ENCODE measurements at places on chromosomes 1 and 21.

GRCh38 chr1:21703318-21703963, 34.3 kb upstream of the RAP1GAP start:
- no peak for DNase-seq

- no peak for DNase-seq
Observed at GRCh38 chr21:25424048-25424447, 183.2 kb downstream of the MRPL39 start.

DNA sequence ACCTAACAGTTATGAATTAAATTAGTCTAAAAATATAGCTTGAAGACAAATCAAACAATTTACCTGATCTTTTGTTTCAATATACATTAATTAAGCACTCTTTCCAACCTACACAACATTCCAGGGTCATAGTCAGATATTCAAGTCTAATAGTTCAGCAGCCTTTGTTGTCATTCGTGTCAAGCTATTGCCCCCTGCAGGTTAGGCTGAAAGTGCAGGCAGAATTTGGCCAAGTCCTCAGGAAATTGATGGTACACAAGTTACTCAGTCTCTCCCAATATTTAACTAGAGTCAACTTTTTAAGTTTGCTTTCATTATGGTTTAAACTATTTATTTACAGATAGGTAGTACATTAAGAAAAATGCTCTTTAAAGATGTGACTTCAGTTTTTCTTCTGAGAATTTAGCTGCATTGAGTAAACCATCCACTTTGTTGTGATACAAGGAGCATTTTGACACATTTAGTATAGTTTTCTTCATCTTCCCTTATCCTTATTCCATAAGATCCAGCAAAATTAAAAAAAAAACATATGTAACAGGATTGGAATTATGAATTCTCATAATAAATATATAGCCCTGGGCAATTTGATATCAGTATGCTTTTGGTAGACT, 130.3 kb upstream of the DPYD start:
- DNase-seq = peak; percentile 83

DNA sequence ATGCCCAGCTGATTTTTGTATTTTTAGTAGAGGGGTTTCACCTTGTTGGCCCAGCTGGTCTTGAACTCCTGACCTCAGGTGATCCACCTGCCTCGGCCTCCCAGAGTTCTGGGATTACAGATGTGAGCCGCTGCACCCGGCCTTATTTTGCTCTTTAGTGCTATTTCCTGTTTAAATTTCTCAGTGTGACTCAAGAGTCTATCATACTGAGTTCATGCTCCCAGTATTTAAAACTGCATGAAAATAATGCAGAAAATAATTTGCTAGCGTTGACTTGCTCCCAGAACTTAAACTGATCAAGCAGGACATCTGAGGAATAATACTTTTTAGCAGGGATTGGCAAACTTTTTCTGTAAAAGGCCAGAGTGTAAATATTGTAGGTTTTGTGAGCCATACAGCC, 86.4 kb upstream of the C1orf21 start:
- no peak for DNase-seq

DNA sequence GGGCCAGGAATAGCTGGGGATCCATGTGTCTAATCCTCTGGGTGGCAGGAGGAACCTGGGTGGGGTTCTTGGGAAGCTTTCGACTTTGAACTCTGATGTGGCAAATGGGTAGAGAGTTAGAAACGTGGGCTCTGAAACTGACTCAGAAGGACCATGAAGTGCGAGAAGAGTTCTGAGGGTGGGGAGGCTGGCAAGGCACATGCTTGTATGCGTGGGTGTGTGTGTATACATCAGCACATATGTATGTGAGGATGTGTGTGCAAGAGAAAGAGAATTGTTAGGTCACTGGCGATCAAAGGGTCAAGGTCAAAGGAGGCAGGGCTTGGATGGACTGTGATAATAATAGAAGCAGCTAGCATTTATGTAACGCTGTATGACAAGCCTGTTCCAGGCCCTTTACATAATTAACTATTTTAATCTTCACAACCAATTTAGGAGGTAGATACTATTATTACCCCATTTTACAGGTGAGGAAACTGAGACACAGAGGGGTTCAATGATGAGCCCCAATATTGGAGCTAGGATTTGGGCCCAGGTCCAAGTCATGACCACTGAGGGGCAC, 84.5 kb upstream of the POU3F1 start:
- DNase-seq = no peak

DNA sequence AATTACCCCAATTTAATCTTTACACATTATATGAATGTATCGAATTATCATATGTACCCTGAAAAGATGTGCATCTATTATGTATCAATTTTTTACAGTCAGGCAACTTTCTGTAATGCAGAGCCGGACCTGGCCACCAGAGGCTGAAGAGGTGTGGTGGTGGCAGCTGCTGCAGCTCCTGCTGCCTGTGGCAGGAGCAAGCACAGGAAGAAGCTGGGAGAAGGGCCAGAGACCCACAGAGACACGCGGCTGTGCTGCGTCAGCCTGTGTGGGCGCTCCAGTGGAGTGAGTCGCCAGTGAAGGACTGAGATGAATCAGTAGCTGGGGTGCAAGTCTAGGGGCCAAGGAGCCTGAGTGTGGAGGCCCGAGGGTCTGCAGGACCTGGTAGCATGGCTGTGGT, 74.3 kb upstream of the COG2 start:
- peak; percentile 16 for DNase-seq

DNA sequence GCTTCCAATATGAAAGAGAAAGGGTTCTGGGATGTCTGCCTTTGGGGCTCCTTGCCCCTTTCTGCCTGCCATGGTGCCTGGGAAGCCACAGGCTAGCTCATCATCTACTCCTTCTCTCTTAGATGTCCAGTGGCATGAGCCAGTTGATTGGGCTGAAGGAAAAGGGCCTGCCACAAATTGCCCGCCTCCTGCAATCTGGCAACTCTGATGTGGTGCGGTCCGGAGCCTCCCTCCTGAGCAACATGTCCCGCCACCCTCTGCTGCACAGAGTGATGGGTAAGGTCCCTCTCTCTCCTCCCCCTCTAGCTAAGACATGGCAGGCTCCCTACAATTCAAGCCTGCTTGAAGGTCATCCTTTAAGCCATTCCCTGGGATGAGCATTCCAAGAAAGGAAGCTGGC, 41.0 kb downstream of the PKP1 start:
- no peak for DNase-seq

DNA sequence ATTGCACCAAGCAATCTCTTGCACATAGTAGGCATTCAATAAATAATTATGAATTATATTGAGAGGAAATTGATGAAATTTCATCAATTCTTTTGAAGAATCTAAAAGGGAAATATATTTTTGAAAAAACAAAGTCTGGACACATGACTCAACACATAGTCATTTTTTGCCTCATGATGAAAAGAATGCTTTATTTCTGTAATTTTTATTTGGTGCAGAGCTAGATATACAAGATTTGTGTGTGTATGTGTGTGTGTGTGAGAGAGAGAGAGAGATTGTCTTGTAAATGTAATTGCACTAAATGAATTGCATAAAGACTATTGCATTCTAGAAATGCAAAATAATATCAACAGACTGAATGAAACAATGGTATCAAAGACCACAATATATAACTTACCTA, 206.2 kb upstream of the C1orf87 start:
- no peak for DNase-seq

DNA sequence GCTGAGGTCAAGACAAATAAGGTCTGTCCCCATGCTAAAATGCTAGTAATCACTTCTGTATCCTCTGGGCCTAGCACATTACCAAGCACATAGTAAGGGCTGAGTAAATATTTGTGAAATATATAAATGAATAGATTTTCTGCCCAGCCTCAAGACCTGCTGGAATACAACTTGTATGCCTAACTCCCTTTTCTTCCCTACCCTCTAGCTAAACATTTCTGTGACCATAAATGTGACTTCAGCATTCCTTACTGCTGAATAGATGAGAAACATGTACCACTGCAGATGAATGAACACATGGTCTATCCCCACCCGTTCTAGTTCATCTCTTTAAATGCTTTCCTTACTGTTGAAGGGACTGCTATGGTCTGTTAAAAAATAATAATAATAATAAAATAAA, 209.0 kb upstream of the HOOK1 start:
- no peak for DNase-seq

GRCh38 chr1:231036416-231036815, 3.6 kb downstream of the FAM89A start:
- DNase-seq = peak; percentile 10

DNA sequence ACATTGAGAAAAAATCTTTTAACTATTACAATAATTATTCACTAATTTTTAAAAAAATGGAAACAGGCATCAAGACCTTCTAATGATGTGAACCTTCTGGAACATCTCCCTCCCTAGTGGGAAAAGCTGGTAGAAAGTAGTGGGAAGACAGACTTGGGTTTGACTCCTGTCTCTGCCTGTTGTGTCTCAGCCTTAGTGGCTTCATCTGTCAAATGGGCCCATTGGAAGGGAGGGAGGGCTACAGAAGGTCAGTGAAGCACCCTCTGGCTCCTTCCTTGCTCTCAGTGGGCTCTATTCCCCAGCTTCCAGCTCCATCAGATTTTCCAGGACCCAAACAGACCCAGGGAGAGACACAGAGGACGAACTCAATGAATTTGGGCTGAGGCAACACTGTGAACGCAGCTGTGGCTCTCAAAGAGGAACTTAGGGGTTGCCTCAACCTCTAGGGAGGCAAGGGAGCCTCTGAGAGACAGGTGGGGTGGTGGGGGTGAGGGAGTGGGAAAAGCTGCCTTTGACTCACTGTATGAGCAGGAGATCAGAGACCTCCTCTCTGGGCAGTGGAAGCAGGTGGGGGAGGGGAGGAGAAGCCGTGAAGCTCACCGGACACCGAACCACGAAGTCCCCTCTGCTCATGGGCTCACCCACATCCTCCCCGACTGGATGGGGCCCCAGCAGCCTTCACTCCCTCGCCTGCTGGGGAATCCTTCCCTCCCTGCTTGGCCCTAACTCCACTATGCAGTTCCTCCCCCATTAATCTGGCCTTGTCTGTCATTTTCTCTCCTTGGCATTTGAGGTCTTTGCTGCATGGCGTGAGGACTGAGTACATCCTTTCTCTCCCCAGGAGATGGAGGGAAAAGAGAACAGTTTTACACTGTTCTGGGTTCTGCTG, 4.5 kb downstream of the CNR2 start:
- peak; percentile 28 for DNase-seq

DNA sequence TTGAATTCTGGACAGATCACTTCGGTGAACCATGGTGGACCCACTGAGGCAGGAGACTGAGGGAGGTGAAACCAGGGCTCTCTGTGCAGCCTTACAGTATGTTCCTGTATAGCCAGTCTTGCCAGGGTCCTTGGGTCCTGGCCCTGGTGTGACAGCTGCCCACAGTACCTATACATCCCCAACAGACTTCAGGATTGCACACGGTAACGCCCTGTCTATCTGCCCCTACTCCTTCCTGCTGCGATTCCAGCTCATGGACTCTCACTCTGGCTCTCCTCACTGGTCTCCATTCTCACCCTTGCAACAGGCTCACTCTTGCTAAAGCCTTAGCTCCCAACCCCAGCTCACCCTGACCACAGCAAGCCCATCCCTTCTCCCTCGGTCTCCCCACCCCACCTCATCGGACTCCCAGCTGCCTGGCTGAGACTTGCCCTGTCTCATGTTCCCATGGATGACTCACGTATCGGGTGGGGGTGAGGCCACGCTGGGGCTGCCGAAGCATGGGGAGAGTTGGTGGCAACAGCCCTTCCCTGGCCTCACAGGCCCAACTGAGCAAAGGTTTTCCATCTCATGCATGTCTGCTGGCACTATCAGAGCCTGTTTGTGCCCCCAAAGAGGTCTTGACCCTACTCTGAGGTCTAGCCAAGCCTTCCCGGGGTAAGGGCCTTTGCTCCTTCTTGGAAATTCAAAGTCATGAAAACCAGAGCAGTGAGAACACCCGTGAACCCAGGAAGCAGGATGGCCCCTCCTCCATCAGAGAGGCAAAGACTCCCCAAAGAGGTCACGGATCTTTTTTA, 7.1 kb downstream of the PHLDA3 start:
- DNase-seq = no peak

DNA sequence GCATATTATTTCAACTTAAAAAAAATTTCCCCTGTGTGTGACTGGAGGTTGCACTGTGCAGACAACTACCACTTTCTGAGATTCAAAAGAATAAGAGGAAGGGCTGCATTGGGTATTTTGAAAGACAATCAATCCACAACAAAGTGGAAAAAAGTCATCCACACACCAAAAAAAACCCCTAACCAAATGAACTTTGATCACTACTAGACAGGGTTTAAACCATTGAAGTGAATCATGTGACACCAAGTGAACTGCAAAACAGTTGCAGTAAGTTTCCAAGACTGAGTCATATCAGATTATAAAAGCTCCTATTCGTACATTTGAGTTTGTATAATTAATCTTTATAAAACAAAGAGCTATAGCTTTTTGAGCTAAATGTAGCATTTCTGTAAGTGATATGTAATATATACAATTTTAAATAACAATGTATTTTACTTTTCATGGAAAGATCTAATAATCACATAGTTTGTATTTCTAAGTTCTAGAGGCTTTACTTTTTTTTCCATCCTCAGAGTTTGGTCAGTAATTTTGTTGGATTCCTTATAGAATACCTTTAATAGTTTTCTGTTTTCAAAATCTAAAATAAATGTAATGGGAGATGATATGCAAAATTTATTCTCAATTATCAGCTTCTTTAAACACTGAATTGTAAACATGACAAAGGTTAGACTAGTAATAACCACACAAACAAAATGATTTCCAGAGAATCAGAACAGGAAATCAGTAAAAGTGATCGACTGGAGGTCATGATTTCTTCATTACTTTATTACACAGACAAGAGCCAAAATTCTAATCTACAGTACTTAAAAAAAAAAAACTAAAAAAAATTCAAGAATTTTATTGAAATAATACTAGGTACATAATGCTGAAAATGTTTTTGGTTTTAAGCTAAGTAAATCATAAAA, 50.5 kb upstream of the GFI1 start:
- DNase-seq = peak; percentile 84

GRCh38 chr1:106780806-106781569, 275.5 kb upstream of the PRMT6 start:
- DNase-seq = no peak

- no peak for DNase-seq
Observed at GRCh38 chr1:234722270-234722704, 112.3 kb upstream of the IRF2BP2 start.

- DNase-seq = no peak
Observed at GRCh38 chr1:5223206-5223605, 568.8 kb downstream of the AJAP1 start.

DNA sequence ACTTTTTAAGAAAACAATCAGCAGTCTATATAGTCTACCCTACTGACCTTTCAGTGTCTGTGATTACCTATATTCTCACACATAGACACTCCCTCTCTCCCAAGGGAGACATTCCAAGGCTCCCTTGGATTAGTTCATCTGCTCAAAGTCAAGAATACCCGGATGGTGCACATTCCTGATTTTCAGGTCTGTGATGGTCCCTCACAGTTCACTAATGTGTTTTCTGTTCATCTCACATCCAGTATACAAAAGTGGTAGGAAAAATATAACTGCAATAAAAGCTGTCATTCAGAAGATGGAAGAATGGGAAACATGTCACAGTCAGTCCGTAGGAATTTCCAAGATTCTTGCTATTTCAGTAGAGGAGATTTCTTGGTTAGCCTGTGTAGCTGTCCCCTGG, 224.1 kb upstream of the CACYBP start:
- DNase-seq = no peak

- DNase-seq = no peak
Observed at GRCh38 chr1:247557926-247558674, 9.2 kb downstream of the GCSAML start.
